ENCODE measurements at places on chromosomes 7 and 10.
A peak's percentile ranks its signal among the peaks of the same experiment; 100 is the strongest.

GRCh38 chr7:131040467-131040932 lies 287.2 kb upstream of the MKLN1 start:
- DNase-seq, result peak; percentile 9

GRCh38 chr10:110430340-110431273 lies 67.1 kb upstream of the DUSP5 start:
- no peak for DNase-seq

- DNase-seq, result no peak
Observed at GRCh38 chr10:97764519-97764931, 7.3 kb downstream of the SFRP5 start.

DNA sequence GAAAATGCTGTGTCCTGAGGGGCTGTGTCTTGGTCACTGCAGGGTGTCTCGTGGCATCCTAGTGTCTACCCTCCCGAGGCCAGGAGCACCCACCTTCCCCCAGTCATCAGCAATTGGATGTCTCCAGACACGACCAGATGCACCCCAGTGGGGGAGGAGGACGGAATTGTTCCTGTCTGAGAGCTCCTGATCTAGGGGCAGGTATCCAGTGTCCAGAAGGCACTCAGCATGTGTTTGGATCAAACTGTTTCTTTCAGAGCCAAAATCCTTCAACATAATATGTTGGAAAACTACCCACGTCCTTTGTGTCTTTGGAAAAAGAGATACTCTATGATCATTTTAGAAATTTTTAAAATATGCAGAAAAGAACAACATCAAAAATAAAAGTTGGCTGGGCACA lies 16.9 kb downstream of the PRKRIP1 start:
- no peak for DNase-seq

DNA sequence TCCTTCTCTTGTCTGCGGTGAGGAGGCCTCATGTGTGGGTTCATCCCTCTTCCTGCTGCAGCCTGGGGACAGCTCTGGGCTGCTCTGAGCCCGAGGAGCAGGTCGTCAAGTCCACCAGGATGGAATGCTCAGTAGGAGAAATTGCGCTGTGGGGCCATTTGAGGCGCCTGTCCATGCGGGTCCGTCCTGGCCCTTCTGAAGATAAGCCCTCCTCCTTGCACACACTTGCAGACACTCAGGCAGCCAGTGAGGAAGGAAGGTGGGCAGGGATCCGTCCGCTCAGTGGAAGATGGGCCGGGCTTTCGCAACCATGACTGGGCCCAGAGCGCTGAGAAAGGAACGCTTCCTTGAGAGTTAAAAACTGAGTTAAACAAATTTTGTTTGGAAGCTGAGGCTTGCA lies 356.8 kb downstream of the GLRX3 start:
- no peak for DNase-seq

GRCh38 chr7:32298408-32299132 lies 191.6 kb downstream of the LSM5 start:
- no peak for DNase-seq

GRCh38 chr7:90816511-90817142 lies 220.5 kb downstream of the CDK14 start:
- no peak for DNase-seq

GRCh38 chr10:132977807-132978206 lies 35.4 kb upstream of the CFAP46 start:
- no peak for DNase-seq

DNA sequence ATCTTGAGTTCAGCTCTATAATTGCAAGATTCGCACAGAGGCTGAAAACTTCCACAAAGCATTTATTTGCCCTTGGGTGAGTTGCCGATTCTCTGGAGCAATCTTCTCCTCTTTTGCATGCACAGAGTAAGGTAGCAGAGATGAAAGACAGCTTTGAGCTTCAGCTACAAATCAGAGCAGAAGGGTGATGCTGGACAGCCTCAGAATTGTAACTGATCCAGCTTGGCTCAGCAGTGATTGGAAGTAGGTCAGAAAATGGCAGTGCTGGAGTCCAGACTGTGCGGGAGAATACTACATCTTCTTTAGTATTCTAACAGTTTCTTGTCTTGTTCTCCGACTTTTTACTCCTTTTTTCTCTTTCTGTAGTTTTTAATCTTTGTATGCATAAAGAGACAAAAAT lies 55.4 kb upstream of the CDC14C start:
- DNase-seq, result no peak

DNA sequence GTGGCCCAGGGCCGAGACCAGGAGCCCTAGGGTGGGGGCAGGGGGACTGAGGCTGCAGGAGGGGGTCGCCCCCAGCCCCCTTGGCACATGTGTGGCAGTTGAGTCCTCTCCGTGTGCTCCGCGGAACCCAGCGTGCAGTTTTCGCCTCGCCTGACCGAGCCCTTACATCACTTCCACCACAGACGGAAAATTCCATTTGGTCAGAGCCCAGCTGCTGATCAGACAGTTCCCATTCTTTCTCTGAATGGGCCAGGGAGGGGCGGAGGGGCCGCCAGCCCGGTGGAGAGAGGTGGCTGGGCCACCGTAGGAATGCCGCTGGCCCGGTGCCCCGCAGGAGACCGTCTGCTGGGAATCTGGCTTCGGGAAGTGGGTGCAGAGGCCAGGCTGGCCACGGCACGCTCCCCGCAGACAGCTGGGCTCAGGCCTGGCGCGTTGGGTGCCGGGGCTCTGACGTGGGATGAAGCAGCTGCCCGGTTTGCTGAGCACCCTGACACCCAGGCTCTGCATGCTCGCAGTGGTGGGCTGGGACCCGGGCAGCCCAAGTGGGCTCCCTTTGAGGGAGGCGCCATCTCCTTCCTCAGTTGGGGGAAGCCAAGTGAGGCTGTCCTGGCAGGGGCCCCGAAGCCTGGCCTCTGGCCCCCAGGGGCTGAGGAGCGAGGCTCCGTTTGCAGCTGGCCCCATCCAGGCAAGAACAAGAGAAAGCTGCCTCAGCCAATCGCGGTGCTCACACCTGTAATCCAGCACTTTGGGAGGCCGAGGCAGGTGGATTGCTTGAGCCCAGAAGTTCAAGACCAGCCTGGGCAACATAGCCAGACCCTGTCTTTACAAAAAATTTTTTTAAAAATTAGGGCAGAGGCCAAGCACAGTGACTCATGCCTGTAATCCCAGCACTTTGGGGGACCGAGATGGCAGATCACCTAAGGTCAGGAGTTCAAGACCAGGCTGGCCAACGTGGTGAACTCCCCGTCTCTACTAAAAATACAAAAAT lies 9.9 kb downstream of the TTYH3 start:
- no peak for DNase-seq

- DNase-seq, result no peak
Observed at GRCh38 chr7:73504017-73504416, 18.1 kb downstream of the BAZ1B start.

Measured in NCI-H187 (cell line).